Astrocyte (in vitro differentiated cells and primary cell): ENCODE measurements at places on chromosomes 6 and 20. TPM values are rescaled to one million over a fixed set of nuclear protein-coding genes. Genes with fewer than 3 reads are reported as not detected.

DNA sequence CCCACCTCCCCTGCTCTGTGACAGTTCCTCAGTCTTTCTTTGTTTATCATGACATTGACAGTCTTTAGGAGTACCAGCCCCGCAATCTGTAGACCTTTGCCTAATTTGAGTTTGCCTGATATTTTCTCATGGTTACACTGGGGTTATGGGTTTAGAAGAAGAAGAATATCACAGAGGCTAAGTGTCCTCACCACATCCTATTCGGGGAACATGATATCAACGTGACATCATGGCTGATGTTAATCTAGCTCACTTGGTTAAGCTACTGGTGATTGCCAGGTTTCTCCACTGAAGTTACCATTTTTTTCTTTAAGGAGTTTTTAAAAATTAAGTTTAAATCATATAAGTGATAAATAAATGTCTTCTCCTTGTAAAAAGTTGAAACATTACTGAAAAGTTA is 127.5 kb downstream of the CEP57L1 start:
- DNase-seq, result no peak

The DEFB124 gene
- not detected in 2 replicates for total RNA-seq

GRCh38 chr20:47258745-47259695 is 97.5 kb downstream of the ZMYND8 start:
- DNase-seq, result peak; percentile 86

- no peak for DNase-seq
These were observed 31.7 kb downstream of the C20orf173 start for GRCh38 chr20:35497780-35498189.

The SLC35D3 gene
- not detected in 2 replicates for total RNA-seq

- no peak for DNase-seq
These were observed 22.2 kb downstream of the BANF2 start for GRCh38 chr20:17721802-17722486.

GRCh38 chr6:103722683-103723082 is 1137.0 kb downstream of the HACE1 start:
- DNase-seq, result no peak

The C4B gene
- 3.2 and 3.7 TPM in 2 replicates for total RNA-seq

GRCh38 chr20:33606118-33606771 is 55.9 kb upstream of the C20orf144 start:
- no peak for DNase-seq

The SYTL3 gene
- 0.82 and 1.2 TPM in 2 replicates for total RNA-seq

The CST4 gene
- total RNA-seq, result not detected in 2 replicates

GRCh38 chr6:7144872-7145584 is 37.3 kb downstream of the RREB1 start:
- no peak for DNase-seq

DNA sequence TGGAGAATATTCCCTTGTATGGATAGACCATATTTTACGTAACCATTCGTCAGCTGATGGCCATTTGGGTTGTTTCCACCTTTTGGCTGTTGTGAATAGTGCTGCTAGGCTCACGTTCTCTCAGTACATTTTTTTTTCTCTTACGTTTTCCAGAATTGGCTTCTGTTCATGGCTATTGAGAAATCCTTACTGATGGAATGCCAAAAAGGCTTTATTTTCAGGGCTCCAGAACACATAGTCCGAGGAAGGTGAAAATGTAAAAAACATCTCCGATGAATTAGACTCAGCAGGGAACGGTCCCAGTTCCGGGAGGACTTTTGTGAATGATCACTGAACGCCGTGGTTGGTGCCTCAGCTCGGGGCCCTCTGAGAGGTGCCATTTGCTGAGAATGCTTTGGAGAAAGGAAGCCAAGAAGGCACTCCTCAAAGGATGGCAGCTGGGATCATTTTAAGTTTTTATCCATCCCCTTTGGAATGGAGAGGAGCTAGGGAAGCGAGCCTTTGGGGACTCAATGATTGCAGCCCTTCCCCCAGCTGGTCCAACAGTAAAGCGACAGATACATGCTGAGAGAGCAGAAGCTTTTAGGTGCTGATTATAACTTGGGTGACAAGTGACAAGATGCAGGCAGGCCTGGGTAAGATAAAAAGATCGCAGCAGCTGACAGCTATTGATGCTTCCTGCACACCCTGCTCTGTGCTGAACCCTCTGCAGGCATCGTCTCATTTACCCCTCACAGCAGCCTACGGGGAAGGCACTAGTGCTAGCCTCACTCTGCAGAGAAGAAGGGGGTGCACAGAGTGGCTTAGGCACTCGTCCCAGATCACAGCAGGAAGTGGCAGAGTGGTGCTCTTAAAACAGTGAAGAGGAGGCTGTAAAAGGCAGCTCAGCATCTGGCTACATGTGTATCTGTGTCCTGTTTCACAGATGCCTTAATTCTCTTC is 133.4 kb upstream of the KCNG1 start:
- DNase-seq, result peak; percentile 20

The PKIB gene
- 64.1 and 74.6 TPM in 2 replicates for total RNA-seq

- DNase-seq, result no peak
These were observed 628 bp downstream of the SLC35B2 start for GRCh38 chr6:44256775-44257024.

GRCh38 chr6:122077603-122078002 is 321.8 kb upstream of the HSF2 start:
- no peak for DNase-seq

GRCh38 chr20:52103913-52104545 is 87.5 kb downstream of the ZFP64 start:
- DNase-seq, result peak; percentile 13

GRCh38 chr6:24991810-24992467 is 56.2 kb upstream of the RIPOR2 start:
- no peak for DNase-seq

- no peak for DNase-seq
These were observed 127.0 kb downstream of the SGK1 start for GRCh38 chr6:134190883-134191282.

- peak; percentile 29 for DNase-seq
These were observed 739 bp downstream of the GSS start for GRCh38 chr20:34954904-34955230.

DNA sequence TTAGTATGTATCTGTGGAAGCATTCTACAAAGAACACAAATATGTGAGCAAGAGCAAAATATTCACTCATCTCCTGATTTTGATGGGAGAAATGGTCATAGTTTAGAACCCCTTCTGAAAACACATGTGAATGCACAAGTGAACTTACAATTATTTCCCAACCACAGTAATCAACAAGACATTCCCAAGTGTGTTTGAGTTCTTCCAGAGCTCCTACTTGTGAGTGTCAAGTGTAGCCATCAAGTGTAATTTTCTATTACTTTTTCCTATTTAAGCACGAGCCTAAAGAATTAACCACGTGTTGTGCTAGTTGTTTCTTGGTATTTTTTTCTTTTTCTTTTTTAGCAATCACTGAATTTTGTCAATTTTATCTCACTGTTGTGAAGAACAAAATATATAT is 402.3 kb downstream of the NKAIN2 start:
- no peak for DNase-seq

DNA sequence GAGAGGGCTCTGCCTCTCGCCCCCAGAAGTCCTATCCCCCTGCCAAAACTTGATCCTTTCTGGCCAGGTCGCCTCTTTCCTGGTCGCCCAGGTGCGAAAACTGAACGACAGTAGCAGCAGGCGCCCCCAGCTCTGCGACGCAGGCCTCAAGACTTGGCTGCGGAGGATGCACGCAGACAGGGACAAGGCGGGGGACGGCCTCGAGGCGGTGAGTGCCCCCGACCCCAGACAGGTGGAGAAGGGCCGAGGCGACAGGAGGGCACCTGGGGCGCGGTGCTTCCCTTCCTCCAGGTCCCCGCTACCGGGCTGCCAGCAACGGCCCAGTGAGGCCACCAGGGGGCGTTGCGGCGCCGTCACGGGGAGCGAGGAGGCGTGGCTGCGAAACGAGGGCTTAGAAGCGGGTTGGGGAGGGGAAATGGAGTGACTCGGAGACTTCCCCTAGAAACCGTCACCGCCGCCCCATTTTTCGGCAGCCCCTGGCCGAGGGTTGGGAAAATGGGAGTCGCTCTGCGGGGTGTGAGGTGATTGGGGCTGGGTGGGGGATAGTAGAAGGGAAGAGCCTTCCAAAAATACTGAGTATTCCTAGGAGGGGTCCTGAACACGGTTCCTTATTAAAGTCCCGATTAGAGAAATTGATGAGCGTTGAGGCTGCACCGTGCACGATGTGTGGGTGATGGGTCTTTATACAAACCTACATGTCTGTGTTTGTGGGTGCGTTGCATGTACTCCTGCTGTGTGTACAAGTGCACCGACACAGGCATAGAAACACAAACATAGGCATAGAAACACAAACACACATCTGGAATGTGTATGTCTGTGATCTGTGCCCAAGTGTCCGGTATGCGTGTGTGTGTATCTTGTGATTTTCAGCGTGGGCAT is 44.6 kb downstream of the ARHGAP40 start:
- peak; percentile 21 for DNase-seq

- DNase-seq, result no peak
These were observed 15.4 kb downstream of the C6orf141 start for GRCh38 chr6:49565855-49566254.

The OVOL2 gene
- total RNA-seq, result 0.57 TPM in 1 of 2 replicates, not detected in the other

GRCh38 chr6:21587961-21588480 is 5.5 kb upstream of the SOX4 start:
- peak; percentile 66 for DNase-seq

The PLA2G7 gene
- 0.43 and 0.48 TPM in 2 replicates for total RNA-seq

DNA sequence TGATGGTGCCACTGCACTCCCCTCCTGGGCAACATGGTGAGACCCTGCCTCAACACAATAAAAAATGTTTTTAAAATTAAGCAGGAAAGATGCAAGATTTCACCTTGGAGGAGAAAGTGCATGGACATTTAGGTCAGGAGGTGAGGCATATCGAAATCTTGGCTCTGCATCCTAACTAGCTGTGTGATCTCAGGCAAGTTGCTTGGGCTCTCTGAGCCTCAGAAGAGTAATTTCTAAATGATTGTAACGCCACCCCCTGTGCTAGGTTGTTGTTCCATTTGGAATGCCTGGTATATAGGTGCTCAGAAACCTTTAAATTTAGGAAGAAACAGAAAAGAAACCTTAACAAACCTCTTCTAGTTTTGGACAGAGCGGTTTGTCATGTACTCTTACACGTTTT is 35.9 kb upstream of the C20orf144 start:
- DNase-seq, result no peak

GRCh38 chr6:156344491-156344890 is 432.7 kb upstream of the ARID1B start:
- DNase-seq, result no peak

The WFDC10B gene
- not detected in 2 replicates for total RNA-seq

The CLIC5 gene
- total RNA-seq, result 0.14 and 0.32 TPM in 2 replicates

GRCh38 chr6:85865420-85866369 is 223.0 kb upstream of the SYNCRIP start:
- DNase-seq, result peak; percentile 65

GRCh38 chr20:4925842-4926530 is 75.3 kb downstream of the SLC23A2 start:
- peak; percentile 87 for DNase-seq

DNA sequence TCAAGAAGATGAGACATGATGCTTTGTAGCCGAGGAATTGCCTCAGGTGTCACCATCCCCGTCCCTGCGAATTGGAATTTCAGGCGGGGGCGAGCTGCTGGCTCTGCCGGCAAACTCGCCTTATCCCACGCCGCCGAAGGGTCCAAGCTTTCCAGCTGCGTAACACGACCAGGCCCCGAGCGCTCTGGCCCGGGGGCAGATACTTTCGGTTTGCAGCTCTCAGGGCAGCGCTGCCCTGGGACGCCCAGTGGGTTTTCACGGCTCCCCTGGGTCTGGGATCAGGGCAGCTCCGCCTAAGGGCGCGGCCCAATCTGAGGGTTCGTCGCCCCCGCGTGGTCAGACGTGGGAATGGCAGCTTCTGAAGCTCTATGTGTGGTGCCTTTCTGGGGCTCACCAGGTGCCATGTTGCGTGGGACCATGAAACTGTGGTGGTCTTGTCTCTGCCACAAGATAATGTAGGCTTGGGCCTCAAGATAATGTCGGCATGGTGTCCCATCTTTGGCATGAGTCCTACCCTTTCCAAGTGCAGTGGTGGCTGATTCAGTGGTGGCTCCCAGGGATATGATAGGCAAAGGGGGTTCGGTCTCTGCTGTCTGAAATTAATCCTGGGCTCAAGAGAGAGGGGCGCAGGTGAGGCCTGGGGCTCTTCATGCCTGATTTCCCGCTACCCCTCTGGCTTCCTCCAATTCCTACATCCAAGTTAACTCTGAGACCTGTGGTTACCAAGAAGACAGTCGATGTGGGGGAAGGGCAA is 21.0 kb downstream of the PIGT start:
- peak; percentile 52 for DNase-seq

- DNase-seq, result no peak
These were observed 52.6 kb upstream of the SLC22A1 start for GRCh38 chr6:160069050-160069454.

GRCh38 chr6:130029163-130029562 is 10.8 kb downstream of the L3MBTL3 start:
- DNase-seq, result no peak

The CASS4 gene
- total RNA-seq, result 2.3 and 2.5 TPM in 2 replicates
